ENCODE measurements at places on chromosomes 1 and 21.
A peak's percentile ranks its signal among the peaks of the same experiment; 100 is the strongest.

GRCh38 chr1:68588304-68588703, 91.4 kb upstream of the DEPDC1 start:
- no peak for DNase-seq

DNA sequence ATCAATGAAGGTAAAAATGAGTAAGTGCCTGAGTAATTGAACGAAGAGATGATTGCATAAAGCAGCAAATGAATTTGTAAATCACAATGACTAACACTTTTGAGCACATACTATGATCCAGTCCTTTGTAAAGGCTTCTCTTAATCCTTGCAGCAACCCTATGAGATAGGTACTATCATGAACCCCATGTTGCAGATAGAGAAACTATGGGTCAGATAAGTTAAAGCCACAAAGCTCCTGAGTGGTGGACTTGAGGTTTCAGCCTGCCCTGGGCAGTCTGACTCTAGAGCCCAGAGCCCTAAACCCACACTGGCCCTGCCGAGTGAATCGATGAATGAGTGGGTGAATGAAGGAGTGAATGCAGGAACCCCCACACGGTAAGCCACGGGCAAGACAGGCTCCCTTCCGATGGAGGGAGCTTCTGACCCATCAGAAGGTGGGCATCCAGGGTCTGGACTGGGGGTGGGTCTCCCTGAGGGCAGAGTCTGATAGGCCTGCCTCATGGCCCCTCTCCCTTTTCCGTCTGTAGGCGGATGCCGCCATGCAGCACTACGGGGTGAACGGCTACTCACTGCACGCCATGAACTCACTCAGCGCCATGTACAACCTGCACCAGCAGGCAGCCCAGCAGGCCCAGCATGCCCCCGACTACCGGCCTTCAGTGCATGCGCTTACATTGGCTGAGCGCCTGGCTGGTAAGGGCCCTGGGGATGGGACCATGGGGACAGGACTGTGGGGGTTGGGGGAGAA, 17.0 kb downstream of the DMBX1 start:
- no peak for DNase-seq

DNA sequence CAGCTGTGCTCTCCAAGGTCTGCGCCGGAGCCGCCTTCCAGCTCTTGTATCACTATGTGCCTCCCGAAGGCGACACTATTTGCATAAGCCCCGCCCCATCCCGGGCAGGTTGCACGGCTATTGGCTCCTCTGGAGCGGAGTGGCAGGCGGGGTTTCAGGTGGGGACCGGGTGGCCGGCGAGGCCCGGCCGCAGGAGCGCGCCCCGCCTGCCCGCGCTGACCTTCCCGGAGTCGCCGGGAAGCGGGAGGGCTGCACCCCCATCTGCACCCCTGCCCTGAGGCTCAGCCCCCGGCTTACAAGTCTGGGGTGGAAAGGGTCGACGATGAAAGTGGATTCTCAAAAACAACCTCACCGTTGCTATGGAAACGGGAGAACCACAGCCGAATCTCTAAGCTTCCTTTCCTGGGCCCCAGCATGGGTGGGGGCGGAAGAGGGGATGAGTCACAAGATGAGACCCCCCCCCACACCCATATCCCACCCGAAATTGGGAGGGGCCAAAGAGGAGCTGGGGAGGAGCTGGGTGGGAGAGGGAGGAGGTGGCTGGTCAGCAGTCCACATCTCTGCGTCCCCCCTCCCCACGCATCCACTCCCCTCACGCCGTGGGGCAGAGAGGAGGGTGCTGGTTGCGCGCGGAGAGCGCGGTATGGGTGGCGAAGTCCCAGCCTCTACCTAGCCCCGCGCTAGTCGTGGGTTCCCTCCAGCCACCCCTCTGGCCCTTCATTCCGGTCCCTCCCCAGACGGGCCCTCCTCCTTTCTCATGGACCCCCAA, at the start of gene HPCAL4:
HPCAL4 (minus strand) TSS at position 51 of the 769 bp plus-strand sequence. CDS start 6,830 bp downstream, outside the sequence.
- no peak for DNase-seq

DNA sequence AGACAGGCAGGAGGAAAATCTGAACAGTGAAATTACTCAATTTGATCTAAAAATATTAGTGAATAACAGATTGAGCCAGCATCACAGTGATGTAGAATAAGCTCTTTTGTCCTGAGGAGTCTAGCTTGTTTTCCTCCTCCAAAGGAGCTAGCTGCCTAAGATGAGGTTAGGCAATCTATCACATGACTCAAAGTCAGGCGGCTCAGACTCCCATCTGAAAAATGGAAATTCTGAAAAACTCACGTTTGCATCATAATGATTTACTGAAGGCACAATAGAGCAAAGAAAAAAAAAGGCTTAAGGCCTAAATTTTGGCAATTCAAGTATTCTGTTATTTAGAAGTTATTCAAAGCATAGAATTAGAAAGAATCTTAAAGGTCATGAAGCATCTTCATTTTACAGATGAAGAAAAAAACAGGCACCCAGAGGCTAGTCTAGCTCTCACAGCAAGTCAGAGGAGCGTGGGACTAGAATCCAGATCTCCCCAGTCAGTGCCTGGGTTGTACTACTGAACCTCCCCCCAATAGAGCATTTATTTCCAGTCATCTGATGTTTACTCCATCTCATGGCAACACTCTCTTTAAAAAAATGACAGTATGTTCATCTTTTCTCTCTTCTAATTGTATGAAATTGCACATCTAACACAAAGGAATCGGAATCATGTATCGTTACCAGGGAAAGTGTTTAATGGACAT, 62.5 kb upstream of the ATF3 start:
- no peak for DNase-seq

DNA sequence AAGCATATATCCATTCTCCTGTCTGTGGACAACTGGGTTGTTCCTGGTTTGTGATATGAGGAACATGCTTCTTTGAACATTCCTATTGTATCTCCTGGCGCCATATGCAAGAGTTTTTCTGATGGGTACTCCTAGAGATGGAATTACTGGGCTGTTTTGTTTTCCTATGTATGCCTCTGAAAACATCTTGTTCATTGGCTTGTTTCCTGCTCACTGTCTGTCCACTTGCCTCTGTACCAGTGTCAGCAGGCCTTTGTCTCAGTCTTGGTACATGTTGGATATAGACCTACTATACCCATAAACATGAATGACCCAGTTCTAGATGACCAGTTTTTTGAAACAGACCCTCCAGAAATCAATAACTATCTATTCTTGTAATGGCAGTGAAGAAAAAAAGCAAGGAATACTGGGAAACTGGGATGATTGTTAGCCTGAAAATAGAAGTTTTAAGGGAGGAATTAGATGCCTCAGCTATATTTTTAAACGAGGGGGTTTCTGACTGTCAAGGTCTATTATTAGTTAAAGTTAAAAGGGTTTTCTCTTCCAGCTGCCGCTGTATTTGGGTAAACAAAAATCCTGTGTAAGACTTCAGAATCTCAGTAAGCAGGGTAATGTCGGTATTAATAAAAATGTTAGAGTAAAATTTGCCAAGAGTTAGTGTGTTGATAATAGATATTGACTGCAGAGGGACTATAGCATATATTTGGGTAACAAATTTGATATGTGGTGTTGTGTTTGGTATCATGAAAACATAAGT, 103.6 kb downstream of the RYR2 start:
- no peak for DNase-seq

DNA sequence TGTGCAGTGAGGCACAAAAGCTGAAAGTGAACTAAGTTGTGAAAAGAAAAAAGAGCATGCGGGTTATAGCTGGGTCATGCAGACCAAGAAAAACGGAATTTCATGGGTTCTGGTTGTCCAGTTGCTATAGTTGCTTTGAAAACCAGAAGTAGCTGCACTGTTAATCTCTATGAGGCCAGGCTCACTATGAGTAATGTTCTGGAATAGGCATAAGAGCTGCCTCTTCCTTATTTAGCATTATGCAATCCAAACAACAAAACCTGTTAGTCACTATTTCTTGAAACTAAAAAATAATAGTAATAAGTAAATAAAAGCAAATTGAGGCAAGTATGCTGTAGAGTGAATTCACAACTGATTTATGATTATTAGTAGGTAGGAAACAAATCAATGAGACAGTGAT, 1383.7 kb downstream of the MRPL39 start:
- DNase-seq, result peak; percentile 2

DNA sequence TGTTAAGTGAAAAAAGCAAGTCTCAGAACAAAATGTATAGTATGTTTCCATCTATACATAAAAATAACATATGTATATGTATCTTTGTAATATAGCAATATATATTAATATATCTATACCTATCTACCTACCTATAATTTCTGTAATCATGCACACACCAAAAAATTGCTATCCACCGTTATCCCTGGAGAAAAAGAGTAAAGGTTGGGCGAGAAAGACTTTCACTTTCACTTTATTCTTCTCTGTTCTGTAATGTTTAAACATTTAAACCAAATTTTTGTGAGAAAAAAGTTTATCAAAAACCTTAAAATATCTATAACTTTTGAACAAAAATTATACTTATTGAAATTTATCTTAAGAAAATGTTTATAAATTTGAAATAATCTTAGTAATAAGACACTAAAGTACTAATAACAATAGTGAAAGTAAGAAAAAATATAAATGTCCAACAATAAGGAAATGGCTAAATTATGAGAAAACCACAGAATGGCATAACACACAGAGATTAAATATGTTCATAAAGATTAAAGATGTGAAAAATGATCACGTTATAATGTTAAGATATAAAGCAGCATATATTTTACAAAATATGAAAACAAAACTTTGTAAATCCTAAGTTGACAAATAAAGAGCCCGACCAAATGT, 74.0 kb upstream of the LRRC53 start:
- DNase-seq, result no peak

GRCh38 chr1:32525661-32526444, 13.4 kb upstream of the ZBTB8A start:
- no peak for DNase-seq

DNA sequence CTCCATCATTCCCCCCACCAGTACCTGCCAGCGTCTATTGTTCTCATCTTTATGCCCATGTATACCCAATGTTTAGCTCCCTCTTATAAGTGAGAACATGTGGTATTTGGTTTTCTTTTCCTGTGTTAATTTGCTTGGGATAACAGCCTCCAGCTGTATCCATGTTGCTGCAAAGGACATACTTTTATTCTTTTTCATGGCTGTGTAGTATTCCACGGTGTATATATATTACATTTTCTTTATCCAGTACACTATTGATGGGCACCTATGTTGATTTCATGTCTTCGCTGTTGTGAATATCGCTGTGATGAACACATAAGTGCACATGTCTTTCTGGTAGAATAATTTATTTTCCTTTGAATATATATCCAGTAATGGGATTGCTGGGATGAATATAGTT, 313.3 kb upstream of the GREM2 start:
- DNase-seq, result no peak

GRCh38 chr1:6082430-6082971, 36.8 kb downstream of the KCNAB2 start:
- no peak for DNase-seq

- DNase-seq, result no peak
These were observed 110.0 kb upstream of the ZRANB2 start for GRCh38 chr1:71190843-71191242.

- DNase-seq, result no peak
These were observed 263.6 kb upstream of the TMEM51 start for GRCh38 chr1:14889825-14890440.

Data from epithelial cell of prostate (primary cell).